CD8-positive, alpha-beta memory T cell (primary cell): ENCODE measurements at places on chromosomes 1 and 21. TPM values are rescaled to one million over a fixed set of nuclear protein-coding genes. Genes with fewer than 3 reads are reported as not detected.

DNA sequence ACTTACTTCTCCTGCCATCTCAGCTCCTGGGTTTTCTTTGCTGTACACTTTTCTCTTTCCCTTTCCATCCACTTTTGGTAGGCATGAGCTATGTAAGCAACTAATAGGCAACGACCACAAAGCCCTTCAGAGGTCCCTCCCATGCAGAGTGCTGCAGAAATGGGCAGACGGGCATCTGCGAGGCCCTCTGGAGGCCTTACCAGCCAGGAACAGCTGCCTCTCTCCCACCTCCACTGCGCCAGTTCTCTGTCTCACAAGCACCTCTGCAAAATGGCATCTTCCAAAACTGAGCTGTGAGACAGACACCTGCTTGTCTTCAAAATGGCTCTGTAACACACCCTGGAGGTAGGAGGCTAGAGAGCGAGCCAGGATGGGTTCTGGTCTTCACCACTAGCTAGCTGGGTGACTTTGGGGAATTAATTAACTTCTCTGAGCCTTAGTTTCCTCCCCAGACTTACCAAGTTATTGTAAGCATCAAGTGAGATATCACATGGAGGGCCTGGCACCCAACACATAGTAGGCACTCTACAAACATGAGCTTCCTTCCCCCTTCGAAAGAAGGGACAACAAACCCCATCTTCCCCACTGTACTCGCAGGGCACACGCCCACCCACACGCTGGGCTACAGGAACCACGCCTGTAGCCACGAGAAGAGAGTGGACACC is 62.0 kb downstream of the BCAR3 start:
- no peak overlapping the region for H3K27ac ChIP-seq
- DNase-seq, result no peak
- H3K4me1 ChIP-seq, result peaks cover 8% of the 10 kb centered on the region
- no peak overlapping the region for H3K4me3 ChIP-seq

The NPPB gene
- polyA plus RNA-seq, result not detected

GRCh38 chr1:172781513-172782140 is 122.7 kb downstream of the FASLG start:
- no peak overlapping the region for H3K4me3 ChIP-seq
- no peaks in the 10 kb centered on the region for H3K36me3 ChIP-seq
- no peak overlapping the region for H3K27ac ChIP-seq
- DNase-seq, result no peak
- H3K4me1 ChIP-seq, result no peaks in the 10 kb centered on the region
- no peaks in the 10 kb centered on the region for H3K27me3 ChIP-seq

The ERRFI1 gene
- polyA plus RNA-seq, result 1.1 TPM

GRCh38 chr1:243447347-243447746 is 191.5 kb downstream of the SDCCAG8 start:
- H3K36me3 ChIP-seq, result no peaks in the 10 kb centered on the region
- no peak overlapping the region for H3K27ac ChIP-seq
- H3K27me3 ChIP-seq, result no peaks in the 10 kb centered on the region
- no peak for DNase-seq
- H3K4me1 ChIP-seq, result no peaks in the 10 kb centered on the region
- H3K4me3 ChIP-seq, result no peak overlapping the region

The FBXO42 gene
- polyA plus RNA-seq, result 23.8 TPM

The HSPB7 gene
- not detected for polyA plus RNA-seq

DNA sequence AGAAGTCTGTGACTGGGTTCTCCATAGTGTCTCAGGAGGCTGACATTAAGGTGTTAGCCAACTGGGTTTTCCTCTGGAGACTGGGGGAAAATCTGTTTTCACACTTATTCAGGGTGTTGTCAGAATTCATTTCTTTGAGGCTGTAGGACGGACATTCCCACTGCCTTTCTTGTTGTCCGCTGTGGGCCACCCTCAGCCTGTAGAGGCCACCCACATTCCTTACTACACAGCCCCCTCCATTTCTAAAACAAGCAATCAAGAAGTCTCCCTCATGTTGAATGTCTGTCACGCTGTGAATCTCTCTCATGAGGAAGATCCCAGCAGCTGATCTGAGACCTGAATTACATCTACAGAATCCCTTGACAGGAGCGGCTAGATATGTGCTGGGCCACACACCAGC is 295.5 kb upstream of the RUNX1 start:
- no peak for DNase-seq
- H3K36me3 ChIP-seq, result no peaks in the 10 kb centered on the region
- no peak overlapping the region for H3K4me3 ChIP-seq
- no peak overlapping the region for H3K27ac ChIP-seq

DNA sequence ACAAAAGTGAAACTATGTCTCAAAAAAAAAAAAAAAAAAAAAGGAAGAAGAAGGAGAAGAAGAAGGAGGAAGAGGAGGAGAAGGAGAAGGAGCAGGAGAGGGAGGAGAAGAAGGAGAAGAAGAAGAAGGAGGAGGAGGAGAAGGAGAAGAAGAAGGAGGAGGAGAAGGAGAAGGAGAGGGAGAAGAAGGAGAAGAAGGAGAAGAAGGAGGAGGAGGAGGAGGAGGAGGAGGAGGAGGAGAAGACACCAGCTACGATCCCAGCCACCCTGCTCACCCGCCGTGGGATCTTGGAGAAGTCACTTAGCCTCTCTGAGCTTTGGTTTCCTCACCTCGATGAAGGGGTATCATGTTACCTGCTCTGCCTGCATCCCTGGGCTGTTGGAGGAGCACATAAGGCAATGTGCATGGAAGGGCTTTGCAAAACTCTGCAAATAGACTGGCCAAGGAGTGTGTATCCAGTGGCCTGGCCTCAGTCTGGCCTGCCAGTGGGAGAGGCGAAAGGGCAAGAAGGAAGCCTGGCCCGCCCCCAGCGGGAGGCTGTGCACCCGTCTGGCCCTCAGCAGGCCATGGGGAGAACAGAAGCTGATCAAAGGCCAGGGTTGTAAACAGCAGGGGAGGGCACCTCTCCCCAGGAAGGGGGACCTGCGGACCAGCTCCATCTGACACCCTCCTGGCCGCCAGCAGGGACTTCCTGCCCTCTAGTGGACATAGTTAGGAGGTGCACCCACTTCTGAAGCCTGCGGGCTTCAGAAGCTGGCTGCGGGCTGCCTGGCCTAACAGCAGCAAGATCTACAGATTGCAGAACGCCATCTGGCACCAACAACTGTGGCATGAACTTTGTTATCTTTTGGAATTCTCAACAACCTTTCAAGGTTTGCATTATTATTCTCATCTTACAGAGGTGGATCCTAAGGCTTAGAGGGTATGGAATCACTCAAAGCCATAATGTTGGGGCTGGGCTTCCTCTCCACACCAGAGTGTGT is 19.2 kb upstream of the CDK18 start:
- no peaks in the 10 kb centered on the region for H3K27me3 ChIP-seq
- no peak overlapping the region for H3K4me3 ChIP-seq
- no peaks in the 10 kb centered on the region for H3K36me3 ChIP-seq
- peak; percentile 73 for DNase-seq
- peaks cover 25% of the 10 kb centered on the region for H3K4me1 ChIP-seq

DNA sequence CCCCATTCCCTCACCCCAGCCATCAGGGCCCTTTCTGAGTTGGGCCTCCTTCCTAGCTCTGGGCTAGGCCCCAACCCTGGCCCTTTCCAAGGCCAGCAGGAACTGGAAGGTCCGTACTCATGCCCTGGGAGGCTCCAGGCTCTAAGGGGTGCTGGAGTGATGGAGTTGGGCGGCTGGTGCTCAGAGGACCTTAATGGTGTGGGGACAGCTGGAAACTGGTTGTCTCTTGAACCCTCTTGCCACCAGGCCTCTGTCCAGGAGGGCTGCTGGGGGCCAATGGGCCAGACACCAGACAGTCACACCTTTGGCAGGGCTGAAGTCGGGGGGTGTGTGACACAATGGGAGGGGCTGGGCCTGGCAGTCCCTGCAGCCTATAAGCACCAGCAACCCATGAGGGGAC is 9.2 kb upstream of the PADI1 start:
- H3K27me3 ChIP-seq, result no peaks in the 10 kb centered on the region
- DNase-seq, result no peak
- no peaks in the 10 kb centered on the region for H3K4me1 ChIP-seq
- H3K36me3 ChIP-seq, result no peaks in the 10 kb centered on the region
- no peak overlapping the region for H3K4me3 ChIP-seq
- H3K27ac ChIP-seq, result no peak overlapping the region

DNA sequence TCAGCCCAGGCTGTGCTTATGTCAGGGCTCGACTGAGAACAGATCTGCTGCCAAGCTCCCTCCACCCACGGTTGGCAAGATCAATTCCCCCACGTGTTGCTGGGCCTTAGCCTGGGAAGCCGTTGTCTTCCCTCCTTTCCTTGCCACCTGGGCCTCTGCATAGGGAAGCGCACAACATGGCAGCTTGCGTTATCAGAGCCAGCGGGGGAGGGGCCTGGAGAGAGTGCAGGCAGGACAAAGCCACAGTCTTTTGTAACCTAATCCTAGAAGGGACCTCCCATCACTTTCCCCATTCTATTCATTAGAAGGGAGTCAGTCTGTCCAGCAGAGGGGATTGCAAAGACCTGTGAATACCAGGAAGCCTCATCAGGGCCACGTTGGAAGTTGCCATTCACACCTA is 17.0 kb upstream of the IGSF21 start:
- no peak overlapping the region for H3K4me3 ChIP-seq
- no peak for DNase-seq
- H3K4me1 ChIP-seq, result no peaks in the 10 kb centered on the region
- H3K27me3 ChIP-seq, result no peaks in the 10 kb centered on the region
- H3K27ac ChIP-seq, result no peak overlapping the region
- H3K36me3 ChIP-seq, result no peaks in the 10 kb centered on the region

GRCh38 chr1:54864460-54865208 is 22.4 kb downstream of the DHCR24 start:
- H3K4me3 ChIP-seq, result no peak overlapping the region
- H3K27me3 ChIP-seq, result no peaks in the 10 kb centered on the region
- H3K36me3 ChIP-seq, result no peaks in the 10 kb centered on the region
- no peak for DNase-seq
- H3K4me1 ChIP-seq, result no peaks in the 10 kb centered on the region
- no peak overlapping the region for H3K27ac ChIP-seq

The CD52 gene
- polyA plus RNA-seq, result 7,622 TPM

The DIO1 gene
- polyA plus RNA-seq, result not detected

GRCh38 chr1:170176772-170177171 is 31.0 kb downstream of the NTMT2 start:
- H3K36me3 ChIP-seq, result no peaks in the 10 kb centered on the region
- no peak overlapping the region for H3K27ac ChIP-seq
- no peaks in the 10 kb centered on the region for H3K27me3 ChIP-seq
- no peaks in the 10 kb centered on the region for H3K4me1 ChIP-seq
- H3K4me3 ChIP-seq, result no peak overlapping the region
- DNase-seq, result no peak

The TMCC2 gene
- 1.4 TPM for polyA plus RNA-seq

The ELAVL4 gene
- 0.10 TPM for polyA plus RNA-seq

DNA sequence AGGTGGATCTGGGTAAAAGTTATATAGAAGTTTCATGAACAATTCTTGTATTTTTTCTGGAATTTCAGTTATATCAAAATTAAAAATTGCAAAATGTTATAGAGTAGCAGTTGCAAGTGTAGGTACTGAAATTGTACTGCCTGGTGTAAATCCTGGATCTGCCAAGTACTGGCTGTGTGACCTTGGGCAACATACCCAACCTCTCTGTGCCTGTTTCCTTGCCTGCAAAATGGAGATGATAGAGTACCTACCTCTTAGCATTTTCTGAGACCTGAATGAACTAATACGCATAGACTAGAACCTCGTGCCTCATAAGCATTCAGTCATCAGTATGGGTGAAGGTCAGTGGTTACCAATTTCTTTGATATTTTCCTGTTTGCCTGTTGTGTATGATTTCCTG is 290.0 kb upstream of the KAZN start:
- H3K27me3 ChIP-seq, result no peaks in the 10 kb centered on the region
- H3K36me3 ChIP-seq, result no peaks in the 10 kb centered on the region
- H3K27ac ChIP-seq, result no peak overlapping the region
- no peaks in the 10 kb centered on the region for H3K4me1 ChIP-seq
- no peak for DNase-seq

DNA sequence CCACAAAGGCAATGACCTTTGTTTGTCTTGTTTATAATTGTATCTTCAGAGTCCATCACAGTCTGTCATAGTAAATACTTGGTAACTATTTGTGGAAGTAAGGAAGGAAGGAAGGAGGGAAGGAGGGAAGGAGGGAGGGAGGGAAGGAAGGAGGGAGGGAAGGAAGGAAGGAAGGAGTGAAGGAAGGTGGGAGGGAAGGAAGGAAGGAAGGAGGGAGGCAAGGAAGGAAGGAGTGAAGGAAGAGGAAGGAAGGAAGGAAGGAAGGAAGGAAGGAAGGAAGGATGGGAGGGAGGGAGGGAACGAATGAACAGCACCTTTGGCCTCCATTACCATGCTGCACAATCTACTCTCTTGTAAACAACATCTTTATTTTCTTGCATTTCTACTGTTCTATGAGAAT is 559.5 kb upstream of the PKN2 start:
- no peaks in the 10 kb centered on the region for H3K36me3 ChIP-seq
- H3K4me1 ChIP-seq, result no peaks in the 10 kb centered on the region

DNA sequence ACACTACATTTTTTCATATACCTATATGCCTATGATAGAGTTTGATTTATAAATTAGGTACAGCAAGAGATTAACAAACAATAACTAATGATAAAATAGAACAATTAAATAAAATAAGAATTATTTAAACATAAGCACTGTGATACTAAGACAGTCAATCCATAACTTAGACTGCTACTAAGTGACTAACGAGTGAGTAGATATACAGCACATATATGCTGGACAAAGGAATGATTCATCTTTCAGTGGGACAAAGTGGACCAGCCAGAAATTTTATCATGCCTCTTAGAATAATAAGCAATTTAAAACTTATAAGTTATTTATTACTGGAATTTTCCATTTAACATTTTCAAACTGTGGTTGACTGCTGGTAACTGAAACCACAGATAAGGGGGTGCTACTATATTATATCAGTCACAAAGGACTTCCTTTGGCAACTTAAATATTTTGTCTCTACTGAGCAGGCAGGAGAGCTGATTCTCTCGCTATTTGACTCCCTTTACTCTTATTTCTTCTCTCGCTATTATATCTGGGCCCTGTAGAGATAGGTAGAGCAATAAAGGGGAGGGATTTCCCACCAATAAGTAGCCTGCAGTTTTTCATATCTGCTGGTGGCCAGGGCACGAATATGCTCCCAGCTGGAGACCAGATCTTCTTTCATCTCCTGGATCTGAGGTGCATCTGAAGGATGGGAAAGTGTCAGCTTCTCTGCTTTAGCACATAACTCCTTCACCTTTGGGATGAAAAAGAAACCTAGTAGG is 10.8 kb downstream of the SPTA1 start:
- H3K4me1 ChIP-seq, result no peaks in the 10 kb centered on the region
- H3K27me3 ChIP-seq, result no peaks in the 10 kb centered on the region
- no peak overlapping the region for H3K4me3 ChIP-seq
- H3K27ac ChIP-seq, result no peak overlapping the region
- DNase-seq, result no peak

The LCE1D gene
- not detected for polyA plus RNA-seq

- H3K4me3 ChIP-seq, result no peak overlapping the region
- no peak overlapping the region for H3K27ac ChIP-seq
- no peaks in the 10 kb centered on the region for H3K27me3 ChIP-seq
- no peak for DNase-seq
- H3K4me1 ChIP-seq, result peaks cover 12% of the 10 kb centered on the region
These were observed 7.3 kb downstream of the SCYL3 start for GRCh38 chr1:169886422-169886821.

The TRIM45 gene
- 0.06 TPM for polyA plus RNA-seq

The LYPD8 gene
- not detected for polyA plus RNA-seq
